ENCODE measurements at places on chromosomes 6 and 20. TPM values are rescaled to one million over a fixed set of nuclear protein-coding genes. Genes with fewer than 3 reads are reported as not detected.

The SYNGAP1 gene
- 5.7 TPM for total RNA-seq

GRCh38 chr6:93083337-93084230, 335.8 kb downstream of the EPHA7 start:
- DNase-seq = no peak

GRCh38 chr6:132192631-132193030, 208.6 kb downstream of the MOXD1 start:
- no peak for DNase-seq

DNA sequence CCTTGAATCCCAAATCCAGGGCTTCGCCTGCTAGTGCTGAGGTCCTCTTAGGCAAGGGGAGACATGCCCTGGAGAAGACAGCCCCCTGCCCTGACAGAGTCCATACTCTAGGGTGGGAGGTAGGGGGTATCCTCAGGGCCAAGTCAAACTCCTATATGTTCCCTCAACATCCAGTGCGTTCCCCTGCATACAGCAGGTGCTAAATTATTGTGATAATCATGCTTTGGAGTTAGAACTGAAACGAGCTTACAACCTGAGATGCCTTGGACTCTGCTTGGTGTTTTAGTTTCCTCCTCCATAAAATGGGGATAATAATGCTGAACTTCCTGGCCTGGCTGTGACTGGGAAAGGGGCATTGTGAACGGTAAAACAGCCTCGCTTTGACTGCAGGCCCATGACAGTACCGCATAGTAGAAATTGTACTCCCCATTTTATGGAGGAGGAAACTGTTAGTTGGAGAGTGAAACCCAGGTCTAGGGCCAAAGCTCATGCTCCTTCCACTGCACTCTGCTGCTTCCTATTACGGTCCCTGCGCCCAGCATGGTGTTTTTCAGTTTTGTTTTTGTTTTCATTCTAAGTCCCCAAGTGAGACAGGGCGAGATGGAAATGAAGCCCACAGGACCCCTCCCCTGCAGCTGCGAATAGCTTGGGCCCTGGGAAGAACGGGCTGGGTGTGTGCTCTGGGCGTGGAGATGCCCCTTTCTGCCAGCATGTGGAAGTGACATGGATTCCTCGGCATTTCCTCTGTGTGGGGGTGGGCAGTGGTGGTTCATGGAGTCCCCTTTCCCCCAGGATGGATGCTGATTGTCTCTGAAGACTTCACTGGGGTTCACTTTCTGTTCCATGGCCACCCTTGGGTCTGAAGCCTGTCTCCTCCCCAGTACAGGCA, 162.5 kb downstream of the VEGFA start:
- DNase-seq = no peak

DNA sequence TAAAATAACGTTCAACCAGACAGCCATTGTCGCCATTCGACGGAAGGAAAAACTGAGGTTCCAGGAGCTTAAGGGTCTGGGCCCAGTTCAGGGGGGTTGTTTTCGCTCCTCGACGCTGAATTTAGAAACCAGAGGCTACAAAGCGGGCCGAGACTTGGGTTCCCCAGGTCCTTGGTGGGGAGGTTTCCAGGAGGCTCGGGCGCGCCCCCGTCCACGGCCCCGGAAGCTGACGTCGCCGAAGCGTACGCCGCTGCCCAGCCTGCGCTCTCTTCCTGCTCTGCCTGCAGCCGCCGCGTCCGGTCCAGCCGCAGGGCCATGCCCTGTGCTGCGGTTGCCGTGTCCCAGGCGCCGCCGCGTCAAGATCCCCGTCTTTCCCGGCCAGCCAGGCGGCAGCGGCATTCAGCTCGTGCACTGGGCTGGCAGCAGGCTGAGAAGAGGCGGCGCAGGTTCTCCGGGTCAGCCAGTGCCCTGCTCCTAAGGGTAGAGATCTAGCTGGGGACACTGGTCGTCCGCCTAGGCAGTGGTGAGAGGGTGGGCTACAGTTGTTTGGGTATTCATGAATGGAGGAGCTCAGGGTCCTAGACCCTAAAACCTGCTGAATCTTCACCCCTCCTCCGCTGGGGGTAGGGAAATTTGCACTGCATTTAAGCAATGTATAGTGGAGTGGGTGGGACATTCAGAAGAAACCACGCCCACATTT, 901 bp upstream of the TRIM26 start:
- DNase-seq = peak; percentile 88

GRCh38 chr6:166162599-166163342, 4.9 kb downstream of the TBXT start:
- no peak for DNase-seq

The BPI gene
- 0.91 TPM for total RNA-seq

- peak; percentile 52 for DNase-seq
Observed at GRCh38 chr6:118283766-118284165, 264.3 kb upstream of the PLN start.

The SEMG1 gene
- total RNA-seq = not detected

DNA sequence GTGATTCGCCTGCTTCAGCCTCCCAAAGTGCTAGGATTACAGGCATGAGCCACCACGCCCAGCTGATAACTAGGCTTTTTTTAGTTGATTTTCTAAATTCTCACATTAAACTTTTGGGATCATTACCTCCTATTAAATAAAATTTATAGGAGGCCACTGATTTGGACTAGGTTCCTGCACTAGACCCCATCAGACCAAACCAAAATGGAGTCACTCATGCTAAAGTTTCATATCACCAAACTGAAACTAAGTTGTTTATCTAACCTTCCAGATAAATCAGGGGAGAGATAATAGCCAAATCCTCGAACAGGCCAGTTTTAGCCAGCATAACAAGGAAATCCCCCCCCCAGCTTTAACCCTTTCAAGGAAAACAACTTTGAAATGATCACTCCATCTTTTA, 98.4 kb upstream of the SLC22A16 start:
- DNase-seq = no peak

The PI16 gene
- total RNA-seq = not detected

- DNase-seq = peak; percentile 72
Observed at GRCh38 chr6:149750136-149750609, 632 bp downstream of the PCMT1 start.

The ZSWIM1 gene
- 11.2 TPM for total RNA-seq

DNA sequence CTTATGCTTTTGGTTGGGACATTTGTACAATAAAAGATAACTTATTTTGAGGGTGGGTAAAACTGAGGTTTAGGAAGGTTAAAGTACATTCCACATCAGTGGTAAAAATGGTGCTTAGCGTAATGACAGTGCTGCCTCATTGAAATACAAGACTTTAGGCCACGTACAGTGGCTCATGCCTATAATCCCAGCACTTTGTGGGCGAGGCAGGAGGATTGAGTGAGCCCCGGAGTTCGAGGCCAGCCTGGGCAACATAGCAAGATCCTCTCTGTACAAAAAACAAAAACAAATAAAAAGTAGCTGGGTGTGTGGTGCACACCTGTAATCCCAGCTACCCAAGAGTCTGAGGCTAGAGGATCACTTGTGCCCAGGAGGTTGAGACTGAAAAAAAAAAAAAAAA, 2.3 kb upstream of the KIAA0319 start:
- DNase-seq = no peak

DNA sequence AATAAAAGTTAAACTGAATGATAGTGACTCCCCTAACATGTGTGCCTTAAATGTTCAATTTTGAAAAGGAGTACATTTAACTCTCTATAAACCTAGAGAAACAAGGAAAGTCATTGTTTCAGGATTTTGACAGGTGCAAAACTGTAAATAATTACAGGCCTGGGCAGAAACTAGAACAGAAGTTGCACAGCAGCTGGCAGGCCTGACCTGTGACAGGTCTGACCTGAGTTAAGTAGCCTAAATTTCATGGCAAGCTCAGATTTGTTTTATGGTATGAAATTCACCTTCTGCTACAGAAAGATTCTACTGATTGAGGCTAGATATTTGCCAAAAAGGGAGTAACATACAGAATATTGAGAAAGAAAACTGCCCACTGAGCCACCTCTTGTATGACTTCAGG, 166.1 kb downstream of the CDKAL1 start:
- DNase-seq = no peak

Data from M059J (cell line).